Fibroblast of skin of right quadriceps (primary cell): ENCODE measurements at places on chromosomes 4 and X.

GRCh38 chr4:39319676-39320075, 46.5 kb downstream of the RFC1 start:
- DNase-seq: peak; percentile 79

GRCh38 chrX:67114635-67115034, 429.2 kb upstream of the AR start:
- no peak for DNase-seq

DNA sequence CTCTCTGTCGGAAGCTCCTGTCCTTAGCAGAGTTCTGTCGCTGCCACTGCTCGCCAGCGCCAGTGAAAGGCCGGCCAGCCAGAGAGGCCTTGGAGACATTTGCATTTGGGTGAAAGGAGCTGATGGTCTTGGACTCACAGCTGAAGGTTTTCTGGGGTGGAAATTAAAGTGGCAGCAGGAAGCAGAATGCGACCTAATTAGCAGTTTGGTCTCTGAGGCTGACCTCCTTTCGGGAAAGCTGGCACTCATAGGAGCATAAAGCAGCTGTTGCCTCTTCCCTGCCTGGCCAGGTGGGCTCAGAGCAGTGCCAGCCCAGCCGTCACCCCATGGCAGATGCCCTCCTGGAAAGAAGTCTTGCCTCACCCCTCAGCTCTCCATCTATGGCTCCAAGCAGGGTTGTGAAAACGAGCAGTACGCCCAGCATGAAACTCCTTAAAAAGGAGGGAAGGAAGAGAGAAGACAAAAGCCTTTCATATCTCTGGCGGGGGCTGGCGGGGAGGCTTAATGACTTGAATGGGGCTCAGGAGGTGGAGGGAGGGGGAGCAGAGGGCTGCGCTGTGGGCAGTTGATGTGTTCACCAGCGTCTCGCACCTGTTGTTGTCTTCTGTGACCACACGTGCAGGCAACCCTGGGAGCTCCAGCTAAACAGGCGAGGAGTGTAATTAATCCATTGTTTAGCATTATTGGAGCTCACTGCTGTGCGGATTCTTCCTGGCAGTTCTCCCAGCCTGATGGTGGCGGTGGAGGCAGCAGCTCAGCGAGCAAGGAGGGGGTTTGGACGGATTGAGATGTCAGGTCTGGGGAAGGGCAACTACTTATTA, 264.0 kb downstream of the MID1IP1 start:
- DNase-seq: no peak

- DNase-seq: peak; percentile 40
These were observed 29.8 kb upstream of the RELL1 start for GRCh38 chr4:37715889-37716402.

- peak; percentile 90 for DNase-seq
These were observed 700.6 kb upstream of the PITX2 start for GRCh38 chr4:111323496-111323895.

DNA sequence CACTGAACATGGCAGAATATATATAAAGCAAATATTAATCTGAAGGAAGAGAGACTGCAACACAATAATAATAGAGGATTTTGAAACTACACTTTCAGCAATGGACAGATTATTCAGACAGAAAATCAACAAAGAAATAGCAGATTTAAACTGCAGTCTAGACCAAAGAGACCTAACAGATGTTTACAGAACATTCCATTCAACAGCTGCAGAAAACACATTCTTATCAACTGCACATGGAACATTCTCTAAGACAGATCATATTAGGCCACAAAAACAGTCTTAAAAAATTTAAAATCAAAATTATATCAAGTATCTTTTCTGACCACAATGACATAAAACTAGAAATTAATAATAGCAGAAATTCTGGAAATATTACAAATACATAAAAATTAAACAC, 27.1 kb downstream of the CENPE start:
- no peak for DNase-seq
